ENCODE measurements at places on chromosomes 1 and 21.

DNA sequence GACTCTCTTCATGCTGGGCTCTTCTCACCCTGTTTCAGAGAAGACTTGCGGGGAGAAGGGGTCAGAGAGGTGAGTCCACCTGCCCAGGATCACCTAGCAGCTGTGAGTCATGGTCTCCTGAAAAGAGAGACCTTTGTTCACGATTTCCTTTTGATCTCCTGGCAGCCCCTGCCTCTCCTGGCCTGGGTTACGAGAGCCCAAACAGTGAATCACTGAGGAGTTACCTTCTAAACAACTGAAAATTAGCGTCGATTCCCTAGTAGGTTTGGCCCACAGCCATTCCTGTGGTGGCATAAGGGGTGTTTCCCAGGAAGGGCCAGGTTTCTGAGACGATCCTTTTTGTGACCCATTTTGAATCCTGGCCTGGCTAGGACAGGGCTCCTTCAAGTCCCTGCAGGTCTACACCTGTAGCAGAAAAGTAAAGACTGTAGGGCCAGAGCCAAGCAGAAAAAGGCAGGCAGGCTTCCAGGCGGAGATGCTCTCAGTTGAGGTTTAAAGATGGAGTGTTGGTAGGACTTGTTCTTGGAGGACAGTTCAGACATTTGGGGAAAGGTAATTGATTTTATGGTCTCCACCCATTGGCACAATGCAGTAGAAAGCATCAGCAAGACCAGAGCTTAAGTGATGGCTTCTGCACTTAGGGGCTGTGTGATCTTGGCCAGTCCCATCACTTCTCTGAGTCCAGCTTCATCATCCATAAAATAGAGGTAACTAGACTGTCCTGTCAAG, 2.1 kb upstream of the PLA2G2E start:
- no peak for DNase-seq

- DNase-seq: no peak
Observed at GRCh38 chr1:246111570-246111969, 395.5 kb downstream of the SMYD3 start.

GRCh38 chr1:109485001-109485400, 1.3 kb downstream of the ATXN7L2 start:
- no peak for DNase-seq

DNA sequence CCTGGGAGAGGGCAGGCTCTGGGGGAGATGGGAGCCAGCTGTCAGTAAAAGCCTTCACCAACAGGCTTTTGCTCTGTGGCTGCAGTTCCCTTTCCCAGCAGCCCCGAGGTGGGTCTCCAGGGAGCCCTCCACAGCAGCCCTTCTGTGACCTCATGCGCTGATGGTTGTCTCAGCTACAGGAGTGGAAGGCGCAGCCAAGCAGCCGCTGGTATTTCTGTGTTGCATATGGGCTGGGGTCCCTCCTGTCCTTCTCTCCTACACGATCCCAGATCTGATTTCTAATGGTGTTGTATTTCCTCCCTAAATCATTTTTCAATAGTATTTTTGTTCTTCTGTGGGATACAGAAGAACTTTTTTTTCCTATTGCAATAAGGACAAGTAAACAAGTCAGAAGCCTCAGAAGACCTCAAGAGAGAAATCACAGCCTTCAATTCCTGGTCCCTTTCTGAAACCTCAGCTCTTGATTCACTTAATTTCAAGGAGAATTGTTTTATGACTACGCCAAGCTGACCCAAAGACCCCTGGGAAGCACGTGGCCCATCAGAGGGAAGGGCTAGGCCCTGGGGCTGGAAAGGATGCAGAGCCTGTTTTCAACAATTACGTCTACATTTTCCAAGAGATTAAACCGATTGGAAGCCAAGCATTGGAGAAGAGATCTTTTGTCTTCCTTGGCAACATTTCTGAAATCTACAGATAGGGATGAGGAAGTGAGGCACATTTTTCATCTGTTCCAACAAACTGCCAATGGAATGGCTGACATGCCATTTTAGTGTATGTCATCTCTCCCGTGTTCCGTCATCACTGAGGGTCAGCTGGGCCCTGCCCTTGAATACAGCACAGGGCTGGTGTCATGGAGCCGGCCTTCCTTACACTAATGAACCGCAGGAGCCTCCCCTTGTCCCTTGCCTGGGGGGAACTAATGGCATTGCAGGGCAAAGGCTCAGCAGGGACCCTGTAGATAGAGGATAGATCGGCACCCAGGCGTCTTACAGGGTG, 42.0 kb upstream of the SCCPDH start:
- no peak for DNase-seq

GRCh38 chr1:187696073-187696472, 867.3 kb downstream of the PLA2G4A start:
- no peak for DNase-seq

DNA sequence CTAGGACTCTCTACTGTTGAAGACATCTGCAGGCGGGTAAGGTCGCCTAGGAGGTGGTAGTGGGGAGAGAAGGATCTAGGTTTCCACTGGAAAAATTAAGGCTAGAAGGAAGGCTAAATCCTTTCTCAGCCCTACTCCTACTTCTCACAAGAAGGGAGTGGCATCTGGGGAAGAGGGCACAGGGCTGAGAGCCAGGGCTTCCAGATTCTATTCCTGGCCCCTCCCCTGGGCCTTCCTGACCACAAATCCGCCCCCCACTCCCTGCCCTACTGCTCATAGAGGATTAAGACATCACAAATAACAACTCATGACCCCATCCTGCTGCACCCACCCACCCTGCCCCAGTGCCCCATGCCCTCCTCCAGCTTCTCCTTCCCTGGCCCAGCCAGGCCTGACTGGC, 2.5 kb downstream of the PHLDA3 start:
- no peak for DNase-seq

DNA sequence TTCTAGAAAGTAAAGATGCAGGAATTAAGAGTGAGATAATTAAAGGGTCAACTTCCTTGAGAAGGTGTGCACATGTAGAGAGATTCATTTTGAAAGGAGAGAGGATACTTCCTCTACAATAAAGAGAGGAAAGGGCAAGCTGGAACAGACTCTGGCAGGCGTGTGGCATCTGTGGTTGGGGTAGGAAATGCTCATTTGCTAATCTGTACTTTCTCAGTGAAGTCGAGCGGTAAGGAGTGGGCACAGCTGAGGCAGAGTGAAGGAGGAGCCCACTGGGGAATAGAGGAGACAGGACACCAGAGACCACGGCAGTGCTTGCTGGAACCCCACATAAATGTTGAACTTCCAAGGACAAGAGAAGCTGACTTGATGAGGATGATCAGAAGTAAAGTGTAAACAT, 49.1 kb downstream of the PCSK9 start:
- no peak for DNase-seq

GRCh38 chr1:211305044-211305443, 21.6 kb upstream of the TRAF5 start:
- no peak for DNase-seq

DNA sequence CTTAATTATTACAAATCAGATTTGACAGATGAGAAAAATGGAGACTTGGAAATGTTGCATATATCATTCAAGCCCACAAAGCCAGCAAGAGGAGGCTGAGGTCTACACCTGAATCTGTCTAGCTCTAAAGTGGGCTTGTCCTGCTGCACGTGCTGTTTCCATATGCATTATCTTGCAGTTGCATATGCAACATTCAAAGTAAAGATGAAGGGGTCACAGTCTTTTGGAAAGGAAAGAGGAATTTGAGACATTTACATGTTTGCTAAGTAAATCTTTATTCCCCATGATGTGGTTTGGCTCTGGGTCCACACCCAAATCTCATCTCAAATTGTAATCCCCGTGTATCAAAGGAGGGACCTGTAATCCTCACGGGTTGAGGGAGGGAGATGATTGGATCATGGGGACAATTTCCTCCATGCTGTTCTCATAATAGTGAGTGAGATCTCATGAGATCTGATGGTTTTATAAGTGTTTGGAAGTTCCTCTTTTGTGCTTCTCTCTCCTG, 98.3 kb downstream of the BACH1 start:
- DNase-seq: no peak

- DNase-seq: no peak
Observed at GRCh38 chr1:216600730-216601609, 122.3 kb downstream of the ESRRG start.

DNA sequence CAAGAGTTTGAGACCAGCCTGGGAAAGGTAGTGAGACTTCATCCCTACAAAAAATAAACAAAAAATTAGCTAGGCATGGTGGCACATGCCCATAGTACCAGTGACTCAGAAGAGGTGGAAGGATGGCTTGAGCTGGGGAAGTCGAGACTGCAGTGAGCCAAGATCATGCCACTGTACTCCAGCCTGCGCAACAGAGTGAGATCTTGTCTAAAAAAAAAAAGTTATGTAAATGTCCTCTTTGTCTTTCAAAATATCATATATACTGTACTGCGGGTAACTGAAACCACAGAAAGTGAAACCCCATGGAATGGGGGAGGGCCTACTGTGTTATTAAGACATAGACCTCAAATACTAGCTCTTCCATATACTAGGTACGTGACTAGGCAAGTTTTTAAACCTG, 20.8 kb downstream of the ACADM start:
- DNase-seq: no peak

Data from stimulated activated CD4-positive, alpha-beta T cell treated with anti-CD3 and anti-CD28 coated beads, Interleukin-1b, Interleukin-23, amount 100 ng/mL, for 4 hours (primary cell).